ENCODE measurements at places on chromosomes 2 and 18. TPM values are rescaled to one million over a fixed set of nuclear protein-coding genes. Genes with fewer than 3 reads are reported as not detected.

DNA sequence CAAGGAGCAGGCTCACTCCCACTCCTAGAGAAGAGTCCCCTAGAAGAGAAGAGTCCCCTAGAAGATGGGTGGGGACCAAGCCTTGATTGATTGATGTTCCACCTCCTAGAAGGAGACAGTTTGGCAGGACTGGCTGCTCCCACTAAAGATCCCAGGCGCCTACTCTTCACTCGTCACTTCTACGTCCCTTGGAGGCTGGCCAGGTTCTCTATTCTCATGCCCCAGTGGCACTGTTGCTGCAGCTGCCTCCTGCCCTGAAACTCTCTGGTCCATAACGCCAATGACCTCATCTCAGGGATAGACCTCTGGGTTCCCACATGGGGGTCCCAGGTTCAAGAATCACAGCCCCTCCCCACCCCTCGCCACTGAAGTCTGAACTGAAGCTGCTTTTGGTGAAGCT, 2.5 kb upstream of the SP140L start:
- DNase-seq = no peak

GRCh38 chr2:40455661-40456060, 3.8 kb upstream of the SLC8A1 start:
- DNase-seq = no peak

The NXPH2 gene
- total RNA-seq = not detected

DNA sequence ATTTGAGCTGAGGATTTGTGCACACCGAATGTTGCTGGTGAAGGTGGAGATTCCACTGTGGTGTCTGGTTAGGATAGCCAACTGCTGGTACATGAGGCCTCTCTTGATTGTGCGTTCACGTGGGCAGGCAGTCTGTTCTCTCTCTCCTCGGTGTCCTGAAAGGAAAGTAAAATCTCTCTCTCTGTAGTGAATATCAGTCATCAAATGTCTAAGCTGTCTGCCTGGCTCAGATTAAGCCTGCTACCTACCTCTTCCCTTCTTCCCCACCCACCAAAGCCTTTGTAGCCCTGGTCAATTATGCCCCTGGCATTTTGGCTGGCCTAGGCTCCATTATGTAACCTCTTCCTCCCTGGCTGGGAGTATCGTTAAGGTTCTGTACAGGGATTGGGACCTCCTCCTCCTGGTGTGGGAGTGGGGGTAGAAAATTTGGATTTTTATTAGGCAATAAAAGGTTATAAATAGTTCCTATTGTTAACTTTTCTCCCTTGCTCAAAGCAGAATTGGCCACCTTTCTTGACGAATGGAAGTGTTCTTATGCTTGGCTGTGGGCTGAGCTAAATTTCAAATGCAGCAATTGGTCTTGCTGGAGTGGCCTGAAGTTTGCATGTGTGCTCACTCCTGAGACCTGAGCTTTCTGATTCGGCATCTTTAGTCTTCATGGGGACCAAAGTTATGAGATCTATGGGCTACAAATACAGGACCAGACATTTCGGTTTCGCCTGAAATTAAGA, 148.8 kb downstream of the WDSUB1 start:
- no peak for DNase-seq

- DNase-seq = no peak
Measured at GRCh38 chr2:218895326-218895725, 14.7 kb downstream of the WNT10A start.

The ACKR3 gene
- total RNA-seq = 0.50 TPM

The AGXT gene
- not detected for total RNA-seq

GRCh38 chr18:27887287-27887686, 289.6 kb downstream of the CDH2 start:
- DNase-seq = no peak

- no peak for DNase-seq
Measured at GRCh38 chr18:44743631-44744030, 62.9 kb downstream of the SETBP1 start.

The ODC1 gene
- total RNA-seq = 157 TPM

- DNase-seq = no peak
Measured at GRCh38 chr2:129748250-129748649, 231.2 kb upstream of the RAB6C start.

The NGEF gene
- not detected for total RNA-seq

The SCN9A gene
- not detected for total RNA-seq

The POTEI gene
- not detected for total RNA-seq

DNA sequence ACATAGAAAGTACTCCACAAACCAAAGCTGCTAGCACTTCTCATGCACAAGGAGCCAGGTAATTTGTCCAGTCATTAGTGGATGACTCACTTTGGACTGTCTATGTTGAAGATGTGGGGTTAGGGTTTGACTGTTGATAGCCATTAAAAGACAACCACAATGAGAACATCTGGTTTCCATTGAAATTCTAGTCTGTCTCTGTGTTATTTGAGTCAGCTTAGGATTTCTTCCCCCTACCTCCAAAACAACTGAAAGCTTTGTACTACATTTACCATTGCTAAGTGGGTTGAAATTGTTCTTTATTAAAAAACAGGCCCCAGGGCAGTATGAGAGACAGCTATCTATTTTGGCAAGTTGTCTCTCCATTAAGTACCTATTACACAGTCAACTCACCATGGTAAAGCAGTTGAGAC, 50.2 kb upstream of the ANKRD44 start:
- no peak for DNase-seq

The TMEFF2 gene
- not detected for total RNA-seq

The RGPD4 gene
- total RNA-seq = 0.30 TPM

The GNAL gene
- total RNA-seq = 0.17 TPM

The ANKRD62 gene
- total RNA-seq = not detected

- no peak for DNase-seq
Measured at GRCh38 chr2:229350117-229350805, 79.2 kb upstream of the PID1 start.

The PROM2 gene
- total RNA-seq = 0.11 TPM

- no peak for DNase-seq
Measured at GRCh38 chr2:46983065-46983801, 67.6 kb upstream of the MCFD2 start.

DNA sequence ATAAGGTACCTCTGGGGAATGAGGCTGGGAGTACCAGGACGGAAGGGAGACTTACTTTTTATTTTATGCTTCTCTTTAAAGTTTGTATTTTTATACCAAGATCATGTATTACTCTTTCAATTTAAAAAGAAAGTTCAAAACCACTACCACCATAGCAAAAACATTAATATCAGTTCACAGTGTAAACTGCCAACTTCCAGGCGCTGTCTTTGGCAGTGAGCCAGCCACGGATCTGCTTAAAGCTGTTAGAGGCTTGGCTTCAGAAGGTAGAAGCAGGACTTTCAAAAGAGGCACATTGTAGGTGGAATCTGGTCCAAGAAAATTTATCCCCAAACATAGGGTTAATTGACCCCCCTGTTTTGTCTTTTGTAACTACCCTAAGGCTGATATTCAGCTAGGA, 74.8 kb downstream of the B3GNT2 start:
- no peak for DNase-seq

GRCh38 chr2:106843001-106843909, 42.7 kb downstream of the ST6GAL2 start:
- no peak for DNase-seq

GRCh38 chr2:169285531-169286235, 76.7 kb downstream of the LRP2 start:
- DNase-seq = no peak

The ABHD1 gene
- 1.0 TPM for total RNA-seq

The CHMP3 gene
- total RNA-seq = 63.2 TPM
